ENCODE measurements at places on chromosomes 1 and 21.

DNA sequence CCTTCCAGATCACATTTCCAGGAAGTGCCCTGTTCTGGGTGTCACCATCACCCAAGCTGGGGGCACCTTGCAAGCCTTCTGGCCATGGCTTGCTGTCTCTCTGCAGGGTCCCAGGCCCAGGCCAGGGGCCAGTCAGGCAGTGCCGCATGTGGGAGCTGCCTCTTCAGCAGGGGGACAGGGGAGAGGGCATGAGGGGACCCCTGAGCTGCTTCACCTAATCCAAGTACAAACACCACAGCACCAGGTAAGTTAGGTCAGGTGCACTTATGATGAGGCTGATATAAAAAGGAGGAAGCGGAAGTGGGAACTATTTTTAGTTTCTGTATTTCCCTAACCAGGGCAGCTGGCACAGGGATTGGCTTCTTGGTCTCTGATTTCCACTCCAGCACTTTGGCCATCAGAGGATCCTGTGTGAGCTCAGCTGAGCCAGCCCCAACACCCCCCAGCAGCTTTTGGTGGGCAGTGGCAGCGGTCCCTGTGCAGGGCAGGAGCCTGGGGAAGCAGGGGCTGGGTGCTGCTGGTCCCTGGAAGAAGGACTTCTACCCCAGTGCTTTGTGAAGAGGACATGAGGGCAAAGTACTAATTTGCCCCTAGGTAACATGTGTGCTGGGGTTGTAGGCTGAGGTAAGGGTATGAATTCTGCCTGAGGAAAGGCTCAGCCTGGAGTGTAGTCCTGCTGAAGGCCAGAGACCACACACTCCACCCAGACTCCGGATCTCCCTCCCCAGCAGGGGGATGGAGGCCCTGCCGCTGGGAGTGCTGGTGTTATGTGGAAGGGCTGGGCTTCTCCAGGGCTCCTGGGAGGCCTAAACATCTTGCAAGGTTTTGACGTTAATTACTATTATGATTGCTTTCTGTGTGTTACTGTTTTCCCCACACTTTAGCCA, 3.3 kb upstream of the PCBP3 start:
- DNase-seq, result no peak

DNA sequence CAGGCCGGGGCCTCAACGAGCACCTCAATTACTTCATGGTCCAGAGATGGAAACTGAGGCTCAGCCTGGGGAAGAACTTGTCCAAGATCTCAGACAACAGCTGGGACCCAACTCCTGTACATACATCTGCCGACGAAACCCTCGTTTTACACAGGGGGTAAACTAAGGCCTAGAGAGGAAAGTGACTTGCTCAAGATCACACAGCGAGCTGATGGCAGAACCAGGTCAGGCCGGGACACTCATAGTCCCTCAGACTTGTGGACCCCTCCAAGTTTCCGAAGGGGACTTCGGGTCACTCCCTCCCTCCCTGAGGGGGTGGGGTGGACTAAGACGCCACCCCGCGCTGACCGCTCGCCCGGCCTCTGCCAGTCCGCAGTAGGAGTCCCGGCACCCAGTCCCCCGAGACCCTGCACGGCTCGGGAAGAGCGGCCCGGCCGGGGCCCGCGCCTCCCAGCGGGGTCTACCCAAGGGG, 430 bp downstream of the WASF2 start:
- DNase-seq, result no peak

DNA sequence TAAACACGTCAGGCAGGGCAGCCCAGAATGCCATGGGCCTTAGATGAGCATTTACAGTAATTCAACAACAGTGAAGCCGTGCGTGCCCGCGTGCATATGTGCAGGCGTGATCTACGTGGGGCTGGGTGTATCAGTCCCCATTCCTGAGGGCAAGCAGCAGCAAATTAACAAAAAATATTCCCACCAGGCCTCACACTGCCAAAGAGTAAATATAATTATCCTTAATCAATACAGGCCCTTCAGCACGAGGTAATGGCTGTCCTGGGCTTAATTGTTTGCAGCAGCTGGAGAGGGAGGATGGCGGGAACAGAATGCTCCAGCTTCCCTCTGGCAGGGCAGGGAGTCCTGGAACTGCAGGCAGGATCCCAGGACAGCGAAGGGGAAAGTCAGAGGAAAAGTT, 91.8 kb downstream of the DDX20 start:
- DNase-seq, result no peak

DNA sequence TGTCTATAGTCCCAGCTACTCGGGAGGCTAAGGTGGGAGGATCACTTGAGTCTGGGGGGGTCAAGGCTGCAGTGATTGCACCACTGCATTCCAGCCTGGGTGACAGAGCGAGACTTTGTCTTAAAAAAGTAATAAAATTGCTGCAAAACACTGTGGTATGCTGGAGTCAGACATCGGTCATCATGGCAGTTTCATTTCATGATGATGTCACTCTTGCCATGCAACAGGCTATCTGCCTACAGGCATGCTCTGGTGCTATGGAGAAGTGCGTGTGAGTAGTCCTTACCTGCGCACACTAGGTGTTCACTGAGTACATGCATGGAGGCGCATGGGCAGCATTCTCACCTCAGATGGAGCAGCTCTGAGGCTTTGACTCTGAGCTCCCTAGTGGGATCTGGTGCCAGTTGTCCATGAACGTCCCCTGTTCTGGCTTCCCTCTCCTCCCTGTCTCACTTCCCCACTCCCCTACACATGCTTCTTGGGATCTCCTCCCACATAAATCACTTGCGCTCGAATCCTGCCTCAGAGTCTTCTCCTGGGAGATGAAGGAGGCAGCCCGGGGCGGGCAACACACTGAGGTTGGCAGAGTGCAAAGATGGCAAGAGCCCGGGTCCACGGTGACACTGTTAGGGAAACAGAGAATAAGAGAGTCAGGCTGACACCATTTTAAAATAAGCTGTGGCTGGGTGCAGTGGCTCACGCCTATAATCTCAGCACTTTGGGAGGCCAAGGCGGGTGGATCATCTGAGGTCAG, 10.4 kb upstream of the CELA3B start:
- DNase-seq, result no peak

GRCh38 chr1:160891474-160891873, 6.5 kb upstream of the ITLN1 start:
- DNase-seq, result no peak

DNA sequence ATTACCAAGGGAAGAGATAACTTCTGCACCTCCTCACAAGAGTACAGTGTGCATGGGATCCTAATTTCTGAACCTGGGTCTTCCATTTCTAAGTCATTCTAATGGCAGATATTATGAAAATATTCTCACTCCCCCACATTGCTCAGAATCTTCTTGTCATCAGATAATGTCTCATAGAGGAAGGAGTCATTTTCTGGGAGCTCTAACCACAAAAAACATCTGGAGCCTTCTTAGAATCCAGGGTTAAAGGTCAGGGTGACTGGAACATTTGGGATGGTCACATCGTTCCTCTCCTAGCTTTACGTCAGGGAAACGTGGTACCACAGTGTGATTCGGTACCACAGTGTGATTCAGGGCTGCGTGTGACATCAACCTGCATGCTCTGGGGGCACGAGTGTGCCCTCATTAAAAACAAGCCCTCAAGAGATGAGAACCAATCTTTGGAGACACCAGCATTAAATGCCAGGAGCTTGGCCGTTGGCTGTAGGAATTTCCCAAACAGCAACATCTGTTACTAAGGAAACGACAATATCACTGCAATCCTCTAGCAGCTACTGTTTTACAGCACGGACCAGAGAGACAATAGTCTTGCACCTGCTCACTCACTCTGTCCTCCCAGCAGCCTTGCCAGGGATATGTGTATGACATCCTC, 179.1 kb downstream of the PSMG1 start:
- no peak for DNase-seq

- peak; percentile 45 for DNase-seq
These were observed 4.9 kb upstream of the POFUT2 start for GRCh38 chr21:45292399-45293219.

- no peak for DNase-seq
These were observed 376.5 kb downstream of the ADGRL2 start for GRCh38 chr1:82177192-82177591.

DNA sequence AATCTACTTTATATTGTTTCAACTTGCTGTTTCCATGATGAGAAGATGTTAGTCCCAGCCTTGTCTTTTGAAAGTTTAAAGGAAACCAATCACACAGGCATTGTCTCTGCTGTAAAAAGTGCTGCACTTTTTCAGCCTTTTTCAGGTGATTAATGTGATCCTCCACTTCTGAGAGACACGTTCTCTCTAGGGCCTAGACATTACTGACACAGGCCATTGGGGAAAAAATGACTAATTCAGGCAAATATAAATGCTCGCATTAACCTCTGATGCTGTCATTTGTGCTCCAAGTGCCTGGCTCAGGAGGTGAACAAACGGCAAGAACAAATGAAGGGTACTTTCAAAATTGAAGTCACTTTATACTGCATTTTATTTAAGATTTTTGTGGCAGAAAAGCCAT, 32.4 kb upstream of the RGS7 start:
- DNase-seq, result no peak

DNA sequence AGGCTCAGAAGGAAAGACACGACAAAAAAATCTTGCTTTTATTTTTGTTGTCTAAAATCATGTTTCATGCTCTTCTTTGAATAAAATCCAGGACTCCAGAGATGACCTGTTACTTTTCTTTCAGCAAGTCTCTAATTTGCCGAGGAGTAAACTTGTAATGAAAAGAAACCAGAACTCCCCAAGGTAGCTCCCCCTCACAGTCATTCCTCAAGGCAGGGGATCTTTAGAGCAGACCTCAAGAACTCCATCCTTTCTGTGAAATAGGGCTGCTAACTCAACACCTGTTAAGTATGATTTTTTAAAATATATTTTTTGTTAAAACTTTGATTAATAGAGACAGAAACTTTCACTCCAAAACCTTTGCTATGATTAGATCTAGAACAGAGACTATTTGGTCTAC, 82.7 kb upstream of the ABCD3 start:
- DNase-seq, result no peak

DNA sequence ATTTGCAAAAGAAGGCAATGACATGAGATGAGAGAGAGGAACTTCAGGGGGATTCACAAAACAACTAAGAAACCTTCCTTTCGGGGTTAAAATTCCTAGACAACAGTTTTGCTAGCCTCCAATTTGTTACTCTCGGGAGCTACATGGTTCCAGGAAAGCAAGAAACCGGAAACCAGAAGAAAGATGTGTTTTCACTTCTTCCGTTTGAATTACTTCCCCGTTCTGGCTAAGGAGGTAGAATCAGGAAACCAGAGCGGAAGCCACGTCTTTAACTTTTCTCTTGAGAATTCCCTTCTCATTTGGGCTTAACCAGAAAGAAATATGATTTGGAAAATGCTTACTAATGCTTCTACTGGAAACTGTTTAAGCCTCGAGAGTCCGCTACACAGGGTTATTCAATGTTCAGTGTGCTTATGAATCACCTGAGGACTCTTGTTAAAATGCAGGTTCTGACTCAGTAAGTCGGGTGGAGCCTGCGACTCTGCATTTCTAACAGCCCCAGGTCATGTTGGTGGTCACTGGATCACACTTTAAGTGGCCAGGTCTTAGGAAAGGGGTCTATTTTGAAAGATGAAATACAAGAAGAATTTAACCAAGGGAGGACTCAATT, 43.5 kb upstream of the MCOLN3 start:
- no peak for DNase-seq

DNA sequence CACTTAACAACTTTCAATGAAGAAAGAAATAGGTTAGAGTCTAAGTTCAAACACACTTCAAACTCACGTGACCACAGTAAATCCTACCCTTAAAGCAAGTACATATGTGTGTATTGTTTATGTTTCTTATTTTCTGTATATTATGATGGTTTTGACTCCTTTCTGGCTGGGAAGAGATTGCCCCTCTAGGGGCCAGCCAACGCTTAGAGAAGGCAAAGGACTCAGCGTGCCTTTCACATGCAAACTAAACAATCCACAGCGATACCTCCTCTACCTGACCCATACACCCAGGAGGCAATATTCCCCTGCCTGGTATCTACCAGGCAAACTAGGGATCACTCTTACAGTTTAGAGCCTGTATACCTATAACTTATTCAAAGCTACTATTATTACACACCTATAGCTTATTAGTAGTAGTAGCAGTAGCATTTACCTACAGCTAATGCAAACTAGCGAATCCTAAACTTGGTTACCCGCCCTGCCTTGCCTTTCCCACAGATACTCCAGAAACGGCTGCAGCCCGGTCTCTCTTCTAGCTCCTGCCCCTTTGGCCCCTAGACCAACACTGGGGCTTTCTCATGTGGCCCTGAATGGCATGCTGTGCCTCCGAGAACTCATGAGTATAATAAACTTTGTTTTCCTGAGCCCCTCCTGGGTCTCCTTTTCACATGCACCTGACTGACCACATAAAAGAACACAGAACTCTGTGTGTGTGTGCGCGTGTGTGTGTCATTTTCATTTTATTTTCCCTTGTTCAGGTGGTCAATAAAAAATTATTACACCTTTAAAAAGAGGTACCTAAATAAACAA, 14.0 kb downstream of the NRIP1 start:
- DNase-seq, result no peak

DNA sequence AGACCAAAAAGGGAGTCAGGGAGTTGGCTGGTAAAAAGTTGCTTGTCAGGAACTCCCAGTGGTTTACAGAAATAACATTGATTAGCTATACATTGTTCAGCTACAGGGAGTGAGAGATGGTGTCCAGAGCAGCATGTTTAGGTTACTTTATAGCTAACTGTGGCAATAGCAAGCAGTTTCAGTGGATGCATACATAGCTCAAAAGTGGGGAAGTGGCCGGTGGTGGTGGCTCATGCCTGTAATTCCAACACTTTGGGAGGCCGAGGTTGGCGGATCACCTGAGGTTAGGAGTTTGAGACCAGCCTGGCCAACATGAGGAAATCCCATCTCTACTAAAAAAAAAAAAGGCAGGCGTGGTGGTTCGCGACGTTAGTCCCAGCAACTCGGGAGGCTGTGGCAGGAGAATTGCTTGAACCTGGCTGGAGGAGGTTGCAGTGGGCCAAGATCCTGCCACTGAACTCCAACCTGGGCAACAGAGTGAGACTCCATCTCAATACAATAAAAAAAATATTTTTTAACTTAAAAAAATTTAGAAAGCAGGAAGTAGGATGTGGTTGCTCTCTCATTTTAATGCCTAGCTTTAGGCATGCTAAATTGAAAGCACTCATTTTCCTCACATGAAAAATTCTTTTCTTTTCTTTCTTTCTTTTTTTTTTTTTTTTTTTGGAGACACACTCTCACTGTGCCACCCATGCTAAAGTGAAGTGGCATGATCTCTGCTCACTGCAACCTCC, 109.7 kb downstream of the PPIAL4G start:
- no peak for DNase-seq

- no peak for DNase-seq
These were observed 28.4 kb upstream of the FHAD1 start for GRCh38 chr1:15218287-15219279.

- no peak for DNase-seq
These were observed 2.5 kb downstream of the MPZ start for GRCh38 chr1:161307230-161307768.

- no peak for DNase-seq
These were observed 139.6 kb downstream of the NAV1 start for GRCh38 chr1:201678264-201679101.

GRCh38 chr1:93874025-93874651, 4.9 kb downstream of the DNTTIP2 start:
- DNase-seq, result no peak

Data from stimulated activated CD8-positive, alpha-beta memory T cell treated with anti-CD3 and anti-CD28 coated beads, Interleukin-15, amount 100 ng/mL, for 4 hours (primary cell).